ENCODE measurements at places on chromosomes 3 and 15. TPM values are rescaled to one million over a fixed set of nuclear protein-coding genes. Genes with fewer than 3 reads are reported as not detected.

The IMPG2 gene
- 2.3 TPM for total RNA-seq

The CIDEC gene
- not detected for total RNA-seq

The SLC22A13 gene
- total RNA-seq: 0.58 TPM

The TMCO5A gene
- total RNA-seq: not detected

The NOX5 gene
- total RNA-seq: 0.16 TPM

GRCh38 chr15:71153823-71154524 is 38.7 kb downstream of the THSD4 start:
- DNase-seq: no peak

DNA sequence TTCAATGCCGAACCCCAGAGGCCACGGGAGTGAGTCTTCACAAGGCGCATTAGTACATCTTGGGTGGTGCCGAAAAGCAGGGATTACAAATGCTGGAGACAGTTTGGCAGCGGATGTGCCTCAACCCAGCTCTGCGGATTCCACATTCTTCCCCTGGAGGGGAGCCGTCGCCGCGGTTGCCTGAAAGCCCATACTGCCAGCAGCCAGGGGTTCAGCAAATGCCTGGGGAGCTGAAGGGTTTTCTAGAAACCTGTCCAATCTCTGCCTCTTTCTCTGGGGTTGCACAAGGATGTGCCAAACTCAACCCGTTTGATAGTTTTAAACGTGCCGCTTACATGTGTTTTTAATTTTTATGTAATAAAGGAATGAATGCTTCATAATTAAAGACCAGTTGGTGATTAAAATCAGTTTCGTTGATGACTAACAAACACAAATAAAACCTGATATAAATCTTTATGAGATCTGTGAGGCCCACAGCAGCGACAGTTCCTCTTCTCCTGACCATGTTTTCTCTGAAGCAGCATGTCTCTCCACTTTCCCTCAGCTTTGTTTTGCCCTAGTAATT is 74.6 kb upstream of the LEKR1 start:
- DNase-seq: peak; percentile 56

- no peak for DNase-seq
These were observed 924.3 kb upstream of the GBE1 start for GRCh38 chr3:82685761-82686160.

GRCh38 chr3:40452562-40452875 is 4.6 kb upstream of the RPL14 start:
- no peak for DNase-seq

DNA sequence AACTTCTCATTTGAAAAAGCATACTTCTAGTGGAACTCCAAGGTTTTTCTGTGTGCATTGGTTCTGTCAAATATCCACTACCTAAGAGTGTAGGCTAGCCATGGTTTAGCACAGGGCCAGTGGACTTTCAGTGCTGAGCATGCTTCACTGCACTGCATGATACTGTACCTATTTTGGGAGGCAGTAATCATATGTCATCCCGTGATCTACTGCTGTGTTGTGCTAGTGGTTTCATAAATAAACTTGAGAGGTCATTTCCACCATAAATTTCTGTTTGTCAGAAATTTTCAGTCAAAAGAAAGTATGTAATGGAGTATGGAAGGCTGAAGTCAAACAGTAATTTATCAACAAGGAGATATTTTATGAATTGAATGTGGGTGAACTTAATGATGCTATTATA is 203.6 kb downstream of the ROBO1 start:
- DNase-seq: no peak

GRCh38 chr15:33278816-33279612 is 31.8 kb upstream of the RYR3 start:
- no peak for DNase-seq

DNA sequence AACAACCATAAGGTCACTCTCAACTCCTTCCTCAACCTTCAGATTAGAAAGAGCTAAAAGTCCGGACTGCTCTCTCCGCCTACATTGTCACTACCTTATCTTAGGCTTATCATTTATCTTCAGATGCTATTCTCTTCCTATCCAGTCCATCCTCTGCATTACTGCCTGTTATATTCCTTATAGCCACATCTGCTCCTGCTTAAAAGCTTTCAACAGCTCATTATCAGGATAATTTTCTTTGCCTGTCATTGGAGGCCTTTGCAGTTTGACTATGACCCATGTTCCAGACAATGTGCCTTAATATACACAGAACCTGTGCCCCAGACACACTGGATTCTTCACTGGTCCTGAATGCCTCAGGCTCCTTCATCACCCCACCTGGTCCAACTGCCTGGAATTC is 184.1 kb upstream of the SETMAR start:
- DNase-seq: no peak

DNA sequence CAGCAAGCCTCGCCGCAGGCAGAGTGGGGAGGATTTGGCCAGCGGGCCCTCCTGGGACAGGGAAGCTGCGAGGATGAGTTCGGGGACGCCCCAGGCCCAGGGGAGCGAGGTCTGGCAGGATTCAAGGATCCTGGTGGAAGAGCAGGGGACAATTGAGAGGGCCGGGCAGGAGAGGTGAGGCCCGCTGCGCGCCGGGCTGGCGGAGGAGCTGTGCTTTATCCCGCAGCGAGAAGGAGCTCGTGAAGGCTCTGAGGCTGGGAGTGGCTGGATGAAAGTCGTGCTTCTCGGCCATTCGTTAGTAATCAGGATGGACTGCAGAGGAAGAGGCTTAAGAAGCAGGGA is 3.6 kb downstream of the SLC51A start:
- DNase-seq: no peak

- DNase-seq: no peak
These were observed 44.1 kb downstream of the STARD5 start for GRCh38 chr15:81279621-81280485.

DNA sequence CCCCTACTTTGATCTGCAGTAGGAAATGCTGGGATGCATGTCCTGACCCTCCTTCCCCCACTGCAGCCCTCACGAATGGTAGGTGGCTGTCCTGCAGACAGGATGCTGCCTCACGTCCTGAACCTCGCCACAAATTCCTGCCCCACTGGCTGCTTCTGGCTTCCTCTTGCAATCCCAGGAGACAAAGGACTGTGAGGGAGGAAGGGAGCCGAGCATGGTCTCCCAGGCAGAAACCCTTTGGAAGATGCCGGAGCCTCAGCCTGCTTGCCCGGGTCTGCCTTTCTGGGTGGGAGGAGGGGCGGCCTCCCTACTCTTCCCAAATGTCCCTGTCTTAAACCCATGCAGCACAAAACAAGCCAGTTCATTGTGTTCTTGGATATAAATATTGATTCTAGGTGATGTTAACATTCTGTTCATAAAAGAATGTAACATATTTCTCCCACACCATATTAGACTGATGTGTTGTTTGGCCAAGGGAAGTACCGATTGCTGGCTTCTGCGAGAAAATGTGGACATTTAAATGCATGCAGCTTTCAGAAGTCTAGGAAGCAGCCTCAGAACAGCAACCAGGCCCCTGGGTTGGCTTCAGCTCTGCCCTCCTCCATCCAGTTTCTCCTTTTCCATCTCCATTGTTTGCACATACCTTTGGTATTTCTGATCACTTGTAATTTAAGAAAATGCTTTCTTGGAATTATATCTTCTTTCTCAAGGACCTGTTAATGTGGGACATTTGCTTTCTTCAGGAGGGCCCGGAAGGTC is 75.3 kb downstream of the HMG20A start:
- DNase-seq: no peak

GRCh38 chr15:61138156-61138555 is 90.9 kb downstream of the RORA start:
- no peak for DNase-seq

GRCh38 chr15:31177951-31178350 is 76.4 kb upstream of the TRPM1 start:
- DNase-seq: no peak

Data from urinary bladder (tissue), 4 donors.